NCI-H1930 (cell line): ENCODE measurements at places on chromosomes 4 and X.

GRCh38 chrX:12013211-12013618 is 125.1 kb upstream of the FRMPD4 start:
- no peak for DNase-seq

GRCh38 chr4:98623126-98623802 is 35.1 kb downstream of the TSPAN5 start:
- DNase-seq = no peak

DNA sequence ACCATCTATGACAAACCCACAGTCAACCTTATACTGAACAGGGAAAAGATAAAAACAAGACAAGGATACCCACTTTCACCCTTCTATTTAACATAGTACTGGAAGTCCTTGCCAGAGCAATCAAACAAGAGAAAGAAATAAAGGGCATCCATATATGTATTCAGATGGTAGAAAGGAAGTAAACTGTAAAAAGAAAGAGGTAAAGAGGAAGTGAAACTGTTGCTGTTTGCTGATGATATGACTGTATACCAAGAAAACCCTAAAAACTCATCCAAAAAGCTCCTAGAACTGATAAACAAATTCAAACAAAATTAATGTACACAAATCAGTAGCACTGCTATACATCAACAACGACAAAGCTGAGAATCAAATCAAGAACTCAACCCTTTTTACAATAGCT is 538.7 kb upstream of the PABPC4L start:
- DNase-seq = no peak

GRCh38 chr4:141702472-141703182 is 66.2 kb downstream of the IL15 start:
- no peak for DNase-seq

GRCh38 chr4:14809203-14809602 is 193.1 kb upstream of the CPEB2 start:
- DNase-seq = no peak

DNA sequence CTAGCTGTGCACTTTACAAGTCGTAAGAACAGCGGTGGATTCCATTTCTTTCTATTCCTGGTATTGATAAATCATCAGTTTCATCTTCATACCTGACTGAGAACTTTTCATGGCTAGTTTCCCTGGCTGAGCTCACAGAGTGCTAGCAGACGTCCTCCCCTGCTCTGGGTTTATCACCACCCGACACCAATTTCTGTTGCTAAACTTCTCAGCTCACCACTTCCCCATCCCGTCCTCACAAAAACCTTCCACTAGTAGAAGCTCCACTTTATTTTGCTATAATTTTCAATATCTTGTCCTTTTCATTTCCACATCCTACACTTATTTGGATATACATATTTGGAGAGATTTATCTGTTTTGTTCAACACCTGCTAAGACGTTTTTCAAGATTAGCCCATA is 869.4 kb upstream of the FRG1 start:
- no peak for DNase-seq

DNA sequence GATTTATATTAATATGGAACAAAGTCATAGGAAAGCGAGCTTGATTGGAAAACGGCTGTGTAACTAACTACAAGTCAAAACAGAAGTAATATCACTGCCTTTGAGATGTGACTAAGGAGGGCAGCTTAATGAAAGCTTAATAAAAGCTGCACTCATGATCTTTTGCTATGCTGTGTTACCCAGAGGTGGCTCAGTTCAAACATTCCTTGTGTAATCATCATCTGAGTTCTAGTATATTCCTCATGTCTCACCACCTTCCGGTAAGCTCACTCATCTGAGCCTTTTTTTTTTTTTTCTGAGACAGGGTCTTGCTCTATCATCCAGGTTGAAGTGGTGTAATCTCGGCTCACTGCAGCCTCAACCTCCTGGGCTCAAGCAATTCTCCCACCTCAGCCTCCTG is 5.0 kb downstream of the GRPEL1 start:
- no peak for DNase-seq

- DNase-seq = no peak
These were observed 55.2 kb upstream of the IL1RAPL2 start for GRCh38 chrX:104510801-104511200.

- no peak for DNase-seq
These were observed 10.8 kb downstream of the CXCR3 start for GRCh38 chrX:71607488-71607887.

GRCh38 chr4:61772126-61772525 is 572.0 kb downstream of the ADGRL3 start:
- no peak for DNase-seq

GRCh38 chrX:89033723-89034122 is 286.7 kb downstream of the CPXCR1 start:
- DNase-seq = no peak

- no peak for DNase-seq
These were observed 1516.4 kb upstream of the PABPC4L start for GRCh38 chr4:135718019-135718418.

- no peak for DNase-seq
These were observed 60.9 kb downstream of the IRF2 start for GRCh38 chr4:184413261-184414046.

DNA sequence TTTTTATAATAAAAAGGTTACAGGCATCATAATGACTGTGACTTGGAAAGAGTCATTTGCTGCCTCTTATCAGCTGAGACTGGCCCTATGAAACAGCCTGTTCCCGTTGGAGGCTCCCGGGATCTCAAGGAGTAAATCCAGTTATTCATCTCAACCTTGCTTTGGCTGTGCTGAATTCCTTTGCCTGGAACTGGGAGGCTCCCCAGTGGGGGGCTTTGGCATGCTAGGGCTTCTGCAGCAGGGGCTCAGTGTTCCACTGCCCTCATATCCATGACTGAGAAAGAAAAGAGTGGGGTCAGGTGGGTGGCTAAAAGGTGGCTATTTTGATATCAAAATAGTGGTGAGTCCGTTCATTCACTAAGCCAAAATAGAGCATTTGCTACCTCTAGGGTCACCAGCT is 71.2 kb downstream of the TRPC5 start:
- no peak for DNase-seq

GRCh38 chrX:40107291-40108161 is 9.8 kb upstream of the BCOR start:
- DNase-seq = no peak

GRCh38 chrX:150522494-150522893 is 45.9 kb upstream of the MTM1 start:
- DNase-seq = no peak

- DNase-seq = no peak
These were observed 44.2 kb upstream of the CEP135 start for GRCh38 chr4:55904576-55904975.

- DNase-seq = no peak
These were observed 231.4 kb upstream of the GPC4 start for GRCh38 chrX:133646719-133647116.

GRCh38 chrX:129719931-129720530 is 18.7 kb upstream of the XPNPEP2 start:
- DNase-seq = no peak

DNA sequence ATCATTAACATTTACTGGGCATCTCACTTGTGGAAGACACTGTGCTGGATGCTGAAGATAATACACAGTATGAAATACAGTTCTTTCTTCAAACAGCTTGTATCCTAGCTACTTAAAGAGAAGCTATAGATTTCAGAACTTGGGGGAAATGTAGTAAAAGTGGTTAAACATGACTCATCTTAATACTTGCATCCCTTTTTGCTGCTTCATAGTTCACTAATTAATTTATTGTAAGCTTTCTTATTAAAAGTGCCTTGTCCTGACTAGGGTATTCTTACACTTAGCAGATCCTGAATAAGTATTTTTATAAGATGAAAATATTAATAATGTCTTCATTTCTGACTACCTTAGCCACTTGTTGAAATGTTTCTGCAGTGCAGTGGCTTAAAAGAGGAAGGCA is 132.8 kb upstream of the STIM2 start:
- no peak for DNase-seq

DNA sequence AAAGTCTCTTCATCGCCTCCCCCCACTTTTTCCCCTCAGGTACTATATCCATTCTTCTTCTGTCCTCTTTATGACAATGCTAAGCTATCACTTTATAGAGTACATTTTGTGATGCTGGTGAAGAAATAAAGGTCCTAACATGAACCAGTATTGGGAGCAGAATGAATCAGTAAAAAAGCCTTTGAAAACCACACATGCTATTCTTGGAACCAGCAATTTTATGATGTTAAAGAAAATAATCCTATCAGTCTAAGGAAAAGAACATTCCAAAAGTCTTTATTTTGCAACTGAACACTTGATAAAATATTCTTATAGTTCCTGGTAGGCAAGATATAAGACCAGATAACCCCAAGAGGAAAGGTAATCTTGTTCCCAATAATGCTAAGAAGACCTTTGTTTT is 107.8 kb upstream of the MCF2 start:
- no peak for DNase-seq

DNA sequence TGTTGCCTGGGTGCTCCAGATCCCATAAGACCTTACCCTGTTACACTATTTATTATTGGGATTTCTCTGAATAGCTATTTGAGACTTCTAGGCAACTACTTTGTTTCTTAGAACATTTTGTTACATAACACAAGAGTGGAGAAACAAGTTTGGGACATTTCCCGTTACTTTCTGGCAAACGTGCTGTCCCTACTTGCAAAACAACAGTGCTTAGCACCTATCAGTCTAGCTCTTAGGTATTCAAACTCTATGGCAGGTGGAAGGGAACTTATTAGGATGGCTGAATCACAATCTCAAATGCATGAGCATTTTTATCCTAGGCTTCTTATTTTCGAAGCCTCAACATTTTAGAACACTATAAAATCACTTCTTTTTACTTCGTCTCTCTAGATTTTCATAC is 613.6 kb downstream of the DMD start:
- no peak for DNase-seq

DNA sequence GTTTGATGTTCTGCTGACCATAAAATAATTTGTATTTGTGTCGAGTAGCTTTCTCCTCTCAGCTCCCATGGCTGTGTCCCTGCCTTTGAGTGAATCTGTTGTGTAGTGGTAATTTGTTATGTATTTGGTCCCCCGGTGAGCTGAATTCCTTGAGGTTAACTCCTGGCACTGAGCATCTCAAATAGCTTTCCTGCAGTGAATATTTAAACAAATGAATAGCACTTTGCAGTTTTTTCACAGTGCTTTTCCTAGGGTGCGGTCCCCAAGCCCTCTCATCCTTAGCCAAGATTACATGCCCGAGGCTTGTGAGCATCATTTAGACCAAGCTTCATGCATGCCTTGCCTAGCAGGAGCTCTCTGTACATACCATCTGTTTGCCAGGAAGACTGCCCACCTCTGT is 74.2 kb downstream of the CLDN34 start:
- no peak for DNase-seq

- no peak for DNase-seq
These were observed 11.3 kb downstream of the GPC4 start for GRCh38 chrX:133403984-133404383.

DNA sequence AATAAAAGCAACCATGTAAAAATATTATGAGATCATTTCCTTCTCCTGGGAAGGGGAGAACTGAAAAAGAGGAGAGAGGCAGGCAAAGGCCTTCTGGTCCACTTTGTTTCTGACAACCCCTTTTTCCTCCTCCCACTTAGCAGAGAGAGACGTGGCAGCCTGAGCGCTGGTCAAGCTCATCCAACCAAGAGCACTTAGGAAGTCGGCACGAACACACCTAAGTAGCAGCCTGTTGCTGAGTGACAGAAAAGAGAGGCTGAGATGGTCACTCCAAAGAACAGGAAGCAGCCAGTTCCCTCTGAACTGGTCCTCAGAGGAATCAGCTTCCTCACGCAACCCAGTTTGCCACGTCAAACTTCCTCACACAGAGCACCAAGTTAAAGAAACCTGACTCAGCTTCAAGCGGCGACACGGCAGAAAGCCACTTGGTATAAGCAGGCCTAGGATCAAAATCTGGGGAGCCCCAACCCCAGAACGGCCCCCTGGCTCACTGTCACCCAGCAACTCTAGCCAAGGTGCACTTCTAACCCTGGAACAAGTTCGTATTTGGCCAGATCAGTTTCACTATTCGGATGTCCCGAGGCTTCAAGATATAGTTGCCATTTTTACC is 861 bp downstream of the SEC24D start:
- DNase-seq = peak; percentile 23

DNA sequence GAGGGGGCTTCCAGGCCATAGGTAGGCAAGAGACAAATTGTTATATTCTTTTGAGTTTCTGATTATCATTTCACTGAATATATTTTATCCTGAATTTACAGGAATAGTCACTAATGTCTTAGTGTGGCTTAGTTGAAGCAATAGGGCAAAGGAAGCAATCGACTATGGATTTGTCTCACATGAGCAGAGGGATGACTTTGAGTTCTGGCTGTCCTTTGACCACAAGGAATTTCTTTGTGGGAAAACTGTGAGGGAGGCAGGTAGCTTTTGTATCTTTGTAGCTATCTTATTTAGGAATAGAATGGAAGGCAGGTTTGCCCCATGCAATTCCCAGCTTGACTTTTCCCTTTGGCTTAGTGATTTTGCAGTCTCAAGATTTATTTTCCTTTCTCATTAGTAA is 207.3 kb upstream of the ANXA10 start:
- DNase-seq = no peak

DNA sequence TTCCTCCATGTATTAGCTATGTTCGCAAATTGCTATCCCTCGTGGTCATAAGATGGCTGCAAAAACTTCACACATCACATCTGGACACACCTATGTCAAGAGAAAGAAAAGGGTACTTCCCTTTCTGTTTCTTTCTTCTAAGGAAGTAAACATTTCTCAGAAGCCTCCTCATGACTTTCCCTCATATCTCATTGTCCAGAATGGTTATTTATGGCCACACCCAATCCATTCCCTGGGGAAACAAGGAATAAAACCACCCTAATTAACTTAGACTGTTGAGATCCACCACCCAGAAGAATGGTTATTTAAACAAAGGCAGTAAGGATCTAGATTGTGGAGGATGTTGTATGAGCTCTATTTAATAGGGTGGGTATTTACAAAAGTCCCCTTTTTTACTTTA is 160.8 kb upstream of the LNX1 start:
- DNase-seq = no peak

DNA sequence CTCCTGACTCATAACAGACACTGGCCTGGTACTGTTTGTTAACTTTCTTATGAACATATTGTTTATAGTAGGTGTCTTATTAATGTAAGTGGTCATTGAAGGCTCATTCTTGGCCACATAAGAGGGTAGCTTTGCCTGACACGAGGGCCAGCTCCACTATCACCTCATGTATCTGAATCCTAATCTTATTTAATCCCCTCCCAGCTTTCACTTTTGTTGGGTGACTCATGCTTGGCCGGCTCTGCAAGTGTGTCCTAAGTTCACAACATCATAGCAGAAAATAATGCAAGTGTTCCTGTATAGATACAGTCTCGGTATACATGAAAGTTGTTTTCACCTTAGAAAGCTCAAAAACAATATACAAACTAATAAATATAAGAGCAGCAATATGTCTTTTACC is 283.8 kb downstream of the IQCM start:
- no peak for DNase-seq

DNA sequence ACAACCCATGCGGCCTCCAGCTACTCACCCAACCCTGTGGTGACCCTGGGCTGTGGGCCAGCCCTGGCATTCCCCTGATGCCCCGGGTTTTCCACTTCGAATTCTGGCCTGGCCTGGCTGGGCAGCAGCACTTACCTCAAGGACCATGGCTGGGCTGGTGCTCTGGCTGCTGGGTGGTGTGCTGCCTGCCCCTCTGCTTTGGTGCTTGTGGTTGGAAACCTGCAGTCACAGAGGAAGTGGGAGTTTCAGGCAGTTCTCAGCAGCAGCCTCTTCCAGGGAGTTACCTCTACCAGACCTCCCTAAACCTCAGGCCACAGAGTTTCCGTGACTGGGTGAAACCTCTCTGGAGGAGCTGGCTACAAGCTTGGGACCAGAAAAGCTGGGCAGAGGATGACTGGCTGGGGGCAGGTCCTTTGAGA is at the start of gene CXCR3:
TSS of gene CXCR3 (minus strand) at position 209 of the 419 bp plus-strand sequence. CDS start at position 147, 62 bp downstream.
- DNase-seq = no peak

GRCh38 chr4:158013858-158014257 is 159.0 kb downstream of the GASK1B start:
- DNase-seq = no peak
